ENCODE measurements at places on chromosomes 2 and 18.

DNA sequence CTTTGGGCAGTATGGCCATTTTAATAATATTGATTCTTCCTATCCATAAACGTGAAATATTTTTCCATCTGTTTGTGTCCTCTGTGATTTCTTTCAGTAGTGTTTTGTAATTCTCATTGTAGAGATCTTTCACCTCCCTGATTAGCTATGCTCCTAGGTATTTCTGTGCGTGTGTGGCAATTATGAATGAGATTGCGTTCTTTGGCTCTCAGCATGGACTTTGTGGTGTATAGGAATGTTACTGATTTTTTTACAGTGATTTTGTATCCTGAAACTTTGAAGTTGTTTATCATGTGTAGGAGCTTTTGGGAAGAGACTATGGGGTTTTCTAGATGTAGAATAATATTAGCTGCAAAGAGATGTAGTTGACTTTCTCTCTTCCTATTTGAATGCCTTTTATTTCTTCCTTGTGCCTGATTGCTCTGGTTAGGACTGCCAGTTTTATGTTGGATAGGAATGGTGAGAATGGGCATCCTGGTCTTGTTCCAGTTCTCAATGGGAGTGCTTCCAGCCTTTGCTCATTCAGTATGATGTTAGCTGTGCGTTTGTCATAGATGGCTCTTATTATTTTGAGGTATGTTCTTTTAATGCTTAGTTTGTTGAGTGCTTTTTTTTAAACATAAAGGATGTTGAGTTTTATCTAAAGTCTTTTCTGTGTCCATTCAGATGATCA lies 27.0 kb upstream of the THUMPD2 start:
- no peak for DNase-seq

GRCh38 chr18:53789376-53790247 lies 434.9 kb downstream of the MBD2 start:
- DNase-seq: no peak

- DNase-seq: no peak
Observed at GRCh38 chr2:42045848-42046748, 1.7 kb upstream of the PKDCC start.

DNA sequence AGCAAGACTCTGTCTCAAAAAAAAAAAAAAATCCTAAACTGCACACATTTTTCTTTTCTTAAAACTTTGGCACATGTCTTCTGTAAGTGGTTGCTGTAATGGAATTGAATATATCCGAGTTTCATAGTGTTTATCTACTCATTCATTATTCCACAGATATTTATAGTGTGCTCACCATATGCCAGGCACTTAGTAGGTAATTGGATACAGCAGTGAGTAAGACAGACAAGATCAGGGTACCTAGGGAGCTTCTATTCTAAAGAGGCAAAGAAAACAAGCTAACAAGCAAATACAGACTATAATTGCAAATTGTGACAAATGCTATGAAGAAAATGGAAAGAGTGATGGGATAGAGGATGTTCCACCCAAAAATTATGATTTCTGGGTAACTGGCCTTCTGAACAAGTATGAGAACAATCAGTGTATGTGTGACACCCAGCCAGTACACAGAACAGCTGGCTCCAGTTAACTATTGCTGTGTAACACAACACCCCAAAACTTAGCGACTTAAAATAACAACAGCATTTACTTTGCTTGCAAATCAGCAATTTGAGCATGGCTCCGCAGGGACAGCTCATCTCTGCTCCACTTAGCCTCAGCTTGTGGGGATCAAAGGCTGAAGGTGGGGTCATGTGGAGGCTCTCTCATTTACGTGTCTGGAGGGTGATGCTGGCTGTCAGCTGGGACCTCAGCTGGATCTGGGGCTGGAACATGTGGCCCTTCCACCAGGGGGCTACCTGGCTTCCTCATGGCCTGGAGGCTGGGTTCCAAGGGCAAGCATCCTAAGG lies 224.9 kb downstream of the INSIG2 start:
- peak; percentile 42 for DNase-seq

- DNase-seq: no peak
Observed at GRCh38 chr2:47346-47725, 1.0 kb upstream of the FAM110C start.

DNA sequence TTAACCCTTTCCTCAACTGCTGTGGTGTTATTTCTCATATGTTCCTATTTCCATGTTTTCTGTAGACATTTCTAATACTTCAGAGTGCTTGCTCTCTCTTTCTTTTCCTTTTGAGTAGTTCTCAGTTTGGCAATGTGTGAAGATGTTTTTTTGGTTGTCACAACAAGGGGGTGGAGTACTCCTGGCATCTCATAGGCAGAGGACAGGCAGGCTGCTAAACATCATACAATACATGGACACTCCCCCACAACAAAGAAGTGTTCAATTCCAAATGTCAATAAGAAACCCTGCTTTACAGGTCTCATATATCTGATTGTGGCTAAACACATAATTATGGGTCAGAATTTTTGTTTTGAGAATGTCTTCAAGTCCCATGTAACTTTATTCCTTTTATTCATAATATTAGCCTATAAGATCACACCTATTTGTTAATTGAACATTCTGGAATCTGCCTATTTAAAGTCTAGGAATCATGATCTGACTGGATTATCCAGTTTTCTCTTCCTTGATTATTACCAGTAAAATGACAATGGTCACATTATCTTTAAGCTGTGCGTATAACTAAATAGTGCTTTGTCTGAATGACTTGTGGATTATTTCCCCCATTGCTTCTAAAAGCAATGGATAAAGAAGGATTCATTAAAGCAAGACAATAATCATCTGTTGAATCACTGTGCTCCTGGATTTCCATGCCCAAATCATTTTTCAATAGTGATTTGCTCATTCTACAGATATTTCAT lies 46.8 kb upstream of the ITPRID2 start:
- no peak for DNase-seq

DNA sequence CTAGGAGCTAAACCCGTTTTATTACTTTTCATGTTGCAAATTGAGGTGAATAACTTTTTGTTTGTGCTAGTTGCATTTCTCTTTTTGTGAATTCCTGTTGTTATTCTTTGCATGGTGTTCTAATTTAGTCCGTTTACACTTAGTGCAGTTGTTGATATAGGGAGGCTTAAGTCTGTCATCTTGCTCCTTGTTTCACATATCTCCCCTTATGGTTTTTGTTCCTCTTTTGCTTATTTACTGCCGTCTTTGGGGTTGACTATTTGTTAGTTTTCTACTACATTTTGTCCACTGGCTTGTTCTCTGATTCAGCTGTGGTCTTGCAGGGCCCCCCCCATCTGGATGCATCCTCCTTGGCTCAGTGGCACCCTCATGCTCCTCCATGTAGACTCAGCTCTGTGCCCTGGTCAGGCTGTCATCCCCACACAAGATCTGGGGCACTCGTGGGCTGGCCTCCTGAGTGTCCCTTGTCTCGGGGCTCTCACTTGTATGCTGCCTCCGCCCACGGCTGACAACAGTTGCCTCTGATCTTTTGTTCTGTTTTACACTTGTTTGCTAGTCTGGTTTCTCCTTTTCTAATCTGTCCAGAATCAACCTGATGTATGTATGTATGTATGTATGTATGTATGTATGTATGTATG lies 42.9 kb upstream of the ASB1 start:
- DNase-seq: no peak

GRCh38 chr18:14085770-14086457 lies 46.3 kb downstream of the ZNF519 start:
- no peak for DNase-seq

GRCh38 chr2:104976603-104977120 lies 61.2 kb upstream of the MRPS9 start:
- DNase-seq: no peak

- no peak for DNase-seq
Observed at GRCh38 chr2:159206736-159207380, 79.6 kb downstream of the WDSUB1 start.

- DNase-seq: no peak
Observed at GRCh38 chr2:229342376-229342775, 71.3 kb upstream of the PID1 start.

DNA sequence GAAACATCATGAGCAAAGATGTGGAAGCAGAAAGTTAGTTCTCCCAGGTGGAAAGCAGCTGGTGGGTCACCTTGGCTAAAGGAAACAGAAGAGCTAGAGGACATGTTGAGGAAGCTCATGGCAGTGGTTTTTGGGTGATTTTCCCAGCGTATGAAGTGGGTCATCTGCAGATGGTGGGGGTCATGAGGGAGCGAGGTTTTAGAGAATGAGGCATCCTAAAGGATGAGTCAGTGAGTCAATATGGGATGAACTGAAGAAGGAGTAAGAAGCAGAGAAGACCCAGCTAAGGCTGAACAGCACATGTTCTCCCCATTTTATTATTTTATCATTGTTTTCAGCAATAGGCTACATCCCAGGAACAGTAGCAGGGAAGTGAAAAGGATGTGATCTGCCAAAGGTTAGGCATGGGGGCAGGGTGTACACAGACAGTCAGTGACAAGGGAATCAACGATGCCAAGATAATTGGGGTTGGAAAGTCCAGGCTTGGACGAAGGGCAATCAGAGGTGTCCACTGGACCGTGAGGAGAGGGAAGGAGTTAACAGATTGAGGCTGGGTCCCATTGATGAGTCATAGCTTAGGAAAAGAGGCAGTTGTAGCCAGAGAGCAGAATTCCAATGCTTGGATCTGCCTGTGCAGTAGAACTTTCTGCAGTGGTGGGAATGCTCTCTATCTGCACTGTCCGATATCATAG lies 289.3 kb upstream of the RAB12 start:
- DNase-seq: no peak

DNA sequence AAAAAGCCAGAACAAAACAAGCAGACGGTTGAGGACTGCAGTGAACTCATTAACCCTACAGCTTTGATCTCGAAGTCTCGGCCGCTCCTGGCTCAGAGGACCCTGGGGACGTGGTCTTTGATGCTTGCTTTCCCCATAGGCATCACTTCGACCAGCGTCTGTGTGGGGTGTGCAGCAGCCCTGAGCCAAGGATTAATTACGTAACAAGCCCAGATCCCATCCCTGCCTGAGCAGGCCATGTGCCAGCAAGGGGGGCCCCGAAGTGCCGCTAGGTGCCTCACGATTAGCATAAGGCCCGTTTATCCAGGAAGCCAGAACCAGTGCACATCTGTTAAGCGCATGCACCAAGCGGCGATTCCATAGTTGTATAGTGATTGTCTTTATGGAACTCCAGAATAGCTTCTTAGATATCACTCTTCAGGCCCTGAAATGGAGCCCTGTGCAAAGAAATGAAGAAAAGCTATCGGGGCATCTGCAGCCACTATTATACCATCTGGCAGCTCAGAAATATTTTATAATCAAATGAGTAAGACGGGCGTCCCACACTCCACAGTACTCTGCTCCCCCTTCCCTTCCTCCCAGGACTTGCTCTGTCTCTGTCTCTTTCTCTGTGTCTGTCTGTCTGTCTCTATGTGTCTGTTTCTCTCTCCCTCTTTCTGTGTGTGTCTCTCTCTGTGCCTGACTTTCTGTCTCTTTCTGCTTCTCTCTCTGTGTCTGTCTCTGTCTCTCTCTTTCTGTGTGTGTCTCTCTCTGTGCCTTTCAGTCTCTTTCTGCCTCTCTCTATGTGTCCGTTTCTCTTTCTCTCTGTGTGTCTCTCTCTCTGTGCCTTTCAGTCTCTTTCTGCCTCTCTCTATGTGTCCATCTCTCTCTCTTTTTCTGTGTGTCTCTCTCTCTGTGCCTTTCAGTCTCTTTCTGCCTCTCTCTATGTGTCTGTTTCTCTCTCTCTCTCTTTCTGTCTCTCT lies 41.7 kb downstream of the HPCAL1 start:
- DNase-seq: peak; percentile 37

- DNase-seq: no peak
Observed at GRCh38 chr2:241868661-241869081, 858 bp upstream of the RTP5 start.

DNA sequence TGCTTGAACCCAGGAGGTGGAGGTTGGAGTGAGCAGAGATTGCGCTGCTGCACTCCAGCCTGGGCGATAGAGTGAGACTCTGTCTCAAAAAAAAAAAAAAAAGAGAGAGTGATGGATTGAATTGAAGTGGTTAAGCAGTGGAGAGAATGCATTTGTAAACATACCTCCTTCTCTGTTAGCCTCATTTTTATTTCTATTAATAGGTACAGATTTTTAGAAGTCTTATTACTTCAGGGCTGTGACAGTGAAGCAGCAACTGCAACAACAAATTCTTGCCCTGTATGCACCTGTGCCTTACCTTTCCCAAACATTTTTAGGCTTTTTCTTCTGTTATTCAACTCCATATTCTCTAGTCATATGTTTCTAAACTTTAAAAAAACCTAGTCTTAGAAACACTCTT lies 55.5 kb downstream of the RAB10 start:
- DNase-seq: no peak

DNA sequence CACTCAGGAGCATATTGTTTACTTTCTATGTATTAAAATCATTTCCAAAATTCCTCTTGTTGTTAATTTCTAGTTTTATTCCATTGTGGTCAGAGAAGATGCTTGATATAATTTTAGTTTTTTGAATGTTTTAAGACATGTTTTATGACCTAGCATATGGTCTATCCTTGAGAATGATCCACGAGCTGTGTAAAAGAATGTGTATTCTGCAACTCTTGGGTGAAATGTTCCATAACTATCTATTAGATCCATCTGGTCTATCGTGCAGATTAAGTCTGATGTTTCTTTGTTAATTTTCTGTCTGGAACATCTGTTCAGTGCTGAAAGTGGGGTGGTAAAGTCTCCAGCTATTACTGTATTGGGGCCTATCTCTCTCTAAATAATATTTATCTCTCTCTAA lies 83.3 kb upstream of the EPAS1 start:
- no peak for DNase-seq

DNA sequence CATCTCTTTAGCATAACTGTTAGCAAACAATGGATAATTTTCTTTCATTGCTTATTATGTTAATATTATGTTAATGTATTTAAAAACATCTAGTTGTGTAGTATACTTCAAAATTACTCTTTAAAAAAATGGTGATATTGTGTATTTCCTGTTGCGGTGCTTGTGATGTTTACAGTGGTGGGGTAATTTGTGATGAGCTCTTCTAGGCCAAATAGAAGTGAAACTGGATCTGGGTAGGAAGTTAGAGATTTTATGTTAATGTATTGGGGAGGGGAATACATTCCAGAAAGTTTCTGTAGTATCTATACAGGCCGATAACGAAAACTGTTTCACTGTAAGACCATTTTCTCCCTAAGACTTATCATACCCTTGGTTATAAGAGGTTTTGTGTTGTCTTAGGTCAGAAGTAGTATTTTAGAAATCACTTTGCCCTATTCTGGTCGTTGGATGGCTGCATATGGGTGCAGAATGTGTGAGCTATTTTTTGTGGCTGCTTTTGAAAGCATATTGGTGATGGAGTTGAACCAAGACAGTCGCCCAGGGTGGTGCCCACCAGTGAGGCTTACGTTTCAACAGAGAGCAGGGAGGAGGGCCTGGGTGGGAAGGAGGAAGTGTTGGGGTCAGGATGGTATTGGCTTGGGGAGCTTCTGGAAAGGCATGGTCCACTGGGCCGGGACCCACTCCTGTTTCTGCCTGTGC lies 5.8 kb downstream of the TSHZ1 start:
- no peak for DNase-seq

DNA sequence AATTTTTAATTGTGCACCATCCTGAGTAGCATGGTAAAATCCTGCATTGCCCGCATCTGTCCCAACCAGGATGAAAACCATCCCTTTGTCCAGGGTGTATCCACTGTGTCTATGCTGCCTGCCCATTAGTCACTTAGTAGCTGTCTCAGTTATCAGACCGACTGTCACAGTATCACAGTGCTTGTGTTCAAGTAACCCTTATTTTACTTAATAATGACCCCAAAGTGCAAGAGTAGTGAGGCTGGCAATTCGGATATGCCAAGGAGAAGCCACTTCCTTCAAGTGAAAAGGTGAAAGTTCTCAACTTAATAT lies 8.8 kb downstream of the ITSN2 start:
- DNase-seq: no peak

- DNase-seq: no peak
Observed at GRCh38 chr2:7745369-7745768, 828.2 kb downstream of the RNF144A start.

Data from NCI-H446 treated with DMSO at 0.1 percent for 48 hours (cell line).